Stimulated activated CD8-positive, alpha-beta memory T cell treated with anti-CD3 and anti-CD28 coated beads, Interleukin-15, amount 100 ng/mL, for 1 hour (primary cell): ENCODE measurements at places on chromosomes 7 and 10.

- DNase-seq: no peak
Observed at GRCh38 chr7:36650320-36650719, 74.0 kb downstream of the AOAH start.

GRCh38 chr10:1643161-1643907 is 94.0 kb downstream of the ADARB2 start:
- DNase-seq: no peak

DNA sequence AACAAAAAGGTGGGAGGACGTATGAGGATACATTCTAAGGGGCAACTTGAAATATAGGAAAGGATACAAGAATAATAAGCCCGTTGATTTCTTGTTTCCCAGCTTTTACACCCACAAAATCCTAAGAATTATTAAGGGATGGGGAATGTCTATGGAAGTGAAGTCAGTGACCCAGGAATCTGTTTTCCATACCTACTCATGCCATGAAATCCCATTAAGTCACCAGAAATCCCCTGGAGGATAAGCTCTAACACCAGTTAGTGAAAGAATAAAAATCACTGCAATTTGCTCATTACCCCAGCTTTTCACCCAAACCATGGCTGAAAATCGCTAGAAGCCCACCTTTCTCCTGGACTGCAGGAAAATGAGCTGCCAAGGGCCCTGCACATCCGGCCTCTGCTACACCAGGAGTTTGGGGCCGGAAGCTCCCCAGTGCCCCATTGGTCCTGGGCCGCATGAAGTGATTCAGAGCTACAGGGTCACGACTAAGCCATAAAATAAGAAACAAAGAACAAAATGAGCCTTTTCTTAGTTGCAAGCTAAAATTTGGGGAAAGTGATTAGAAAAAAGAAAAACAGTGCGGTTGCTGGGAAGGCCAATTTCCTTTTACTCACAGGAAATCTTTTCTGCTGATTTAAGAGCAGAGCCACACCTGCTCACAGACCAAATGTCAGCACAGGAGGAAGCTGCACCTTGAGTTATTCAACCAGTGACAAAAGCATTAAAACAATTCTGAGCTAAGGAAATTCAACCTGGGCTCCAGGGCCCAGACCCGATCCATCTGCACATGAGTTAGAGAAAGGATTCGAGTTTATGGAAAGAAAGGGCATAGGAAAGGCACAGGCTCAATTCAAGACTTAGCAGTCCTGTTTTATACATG is 40.3 kb downstream of the HIPK2 start:
- DNase-seq: no peak

DNA sequence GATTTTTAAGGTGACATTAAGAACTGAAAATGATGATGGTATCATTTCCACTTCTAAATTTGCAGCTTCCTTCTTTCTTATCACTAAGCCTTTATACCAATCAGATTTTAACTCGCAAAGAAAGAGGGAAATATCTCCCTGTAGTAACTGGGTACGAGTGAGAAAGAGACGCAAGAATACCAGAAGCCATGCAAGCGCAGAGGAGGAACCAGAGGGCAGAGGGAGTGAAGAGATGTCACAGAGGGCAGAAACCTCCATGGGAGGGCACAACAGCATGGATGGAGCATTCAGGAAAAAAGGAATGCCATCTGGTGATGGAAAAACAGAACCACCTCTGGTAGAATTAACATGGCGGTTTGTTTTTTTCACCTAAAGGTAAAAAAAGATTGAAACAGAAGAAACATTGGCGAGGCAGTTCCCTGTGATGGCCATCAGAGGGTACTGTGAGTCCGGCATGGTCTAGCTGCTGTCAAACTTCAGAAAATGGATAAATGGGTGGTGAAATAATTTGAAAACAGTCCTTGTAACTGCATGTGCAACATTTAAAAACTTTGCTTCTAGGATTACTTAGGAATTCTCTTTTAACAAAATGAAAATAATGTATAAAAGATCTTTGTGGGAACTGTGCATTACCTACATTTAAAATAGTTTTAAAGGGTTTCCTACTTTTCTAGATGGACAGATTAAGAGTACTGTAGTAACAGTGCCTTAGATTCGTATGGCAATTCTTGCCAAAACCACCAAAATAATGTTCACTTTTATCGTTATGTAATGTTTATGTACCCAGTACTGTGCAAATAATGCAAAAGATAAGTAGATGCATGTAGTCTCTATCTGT is 91.8 kb downstream of the ARHGAP12 start:
- DNase-seq: no peak

DNA sequence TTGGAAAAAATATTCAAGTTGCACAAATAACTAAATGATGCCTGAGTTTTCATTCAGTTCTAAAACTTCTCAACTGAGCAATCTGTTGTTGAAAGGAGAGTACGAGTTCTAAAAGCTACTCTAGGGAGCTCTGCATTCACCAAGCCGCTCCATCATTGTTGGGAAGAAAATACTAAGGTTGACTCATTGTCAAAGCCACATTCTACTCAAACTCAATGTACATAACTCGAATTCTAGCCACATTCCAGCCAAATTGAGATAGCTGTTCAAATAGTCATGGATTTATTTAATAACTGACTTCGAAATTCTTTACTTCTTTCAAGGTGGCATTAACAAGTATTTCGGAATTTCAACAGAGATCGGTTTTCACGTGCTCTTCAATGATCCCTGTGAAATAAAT is 63.4 kb downstream of the KIAA1217 start:
- DNase-seq: no peak

DNA sequence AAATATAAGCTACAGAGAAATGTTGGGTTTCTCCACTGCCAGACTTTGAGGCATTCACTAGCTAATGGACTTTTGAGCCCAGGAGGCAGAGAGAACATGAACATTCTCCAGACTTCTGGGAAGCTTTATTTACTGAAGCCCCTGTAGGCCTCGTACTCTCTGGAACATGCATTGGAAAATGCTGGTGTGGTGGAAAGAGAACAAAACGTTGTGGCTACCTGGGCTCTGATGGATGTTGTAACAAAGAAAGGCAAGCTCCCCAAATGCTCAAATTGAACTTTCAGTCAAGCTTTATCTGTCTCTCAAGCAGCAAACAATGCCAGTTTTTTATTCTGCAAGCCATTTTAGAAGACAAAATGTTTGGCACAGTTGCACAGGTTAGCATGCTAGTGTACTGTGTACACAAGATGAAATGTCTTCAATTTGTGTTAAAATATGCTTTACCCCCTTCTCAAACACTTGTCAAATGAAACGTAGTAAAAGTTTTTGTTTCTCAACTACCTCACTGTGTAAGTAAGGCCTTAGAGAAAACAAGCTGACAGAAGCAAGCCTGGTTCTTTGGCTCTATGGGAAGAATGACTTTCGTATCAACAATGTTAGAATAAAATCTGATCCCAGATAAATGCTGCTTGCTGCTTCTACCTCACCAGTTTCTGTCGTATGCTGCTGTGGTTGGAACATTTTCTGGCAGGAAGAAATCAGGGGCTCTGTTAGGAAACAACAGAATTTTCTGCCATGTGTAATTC is 71.0 kb upstream of the CC2D2B start:
- DNase-seq: no peak

DNA sequence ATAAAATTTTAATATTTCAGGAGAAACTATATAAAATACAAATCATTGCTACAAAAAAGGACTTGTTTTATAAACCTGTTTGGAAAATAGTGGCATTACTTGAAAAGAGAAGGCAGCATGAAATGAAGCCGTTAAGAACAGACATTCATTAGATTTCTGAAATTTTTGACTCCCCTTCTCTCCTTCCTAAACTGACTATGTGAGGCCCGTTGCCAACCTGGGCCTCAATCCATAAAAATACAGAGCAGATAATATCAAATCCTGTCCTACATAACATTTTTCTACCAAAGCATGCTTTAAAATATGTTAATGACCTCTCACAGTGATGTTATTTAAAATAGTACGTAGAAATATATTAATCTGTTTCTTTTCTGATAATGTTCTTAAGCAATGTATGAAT is 34.5 kb upstream of the ING3 start:
- DNase-seq: no peak

- no peak for DNase-seq
Observed at GRCh38 chr7:19161671-19162070, 16.4 kb upstream of the FERD3L start.

DNA sequence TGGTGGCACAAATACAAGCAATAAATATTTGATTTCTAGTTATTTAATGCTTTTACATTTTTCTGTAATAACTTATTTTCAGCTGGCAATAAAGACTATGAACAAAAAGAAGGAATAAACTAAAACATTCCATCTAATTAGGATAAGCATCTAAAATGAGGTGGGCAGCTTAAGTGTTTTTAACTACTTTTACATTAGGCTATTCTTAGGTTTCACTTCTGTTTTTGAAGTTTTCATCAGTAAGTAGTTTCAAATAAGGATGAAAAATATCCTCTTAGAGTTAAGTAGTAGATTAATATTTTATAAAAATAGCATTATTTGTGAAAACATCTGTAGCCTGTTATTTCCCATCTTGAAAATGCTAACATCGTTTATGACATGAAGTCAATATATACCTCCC is 15.9 kb downstream of the NT5C2 start:
- no peak for DNase-seq

DNA sequence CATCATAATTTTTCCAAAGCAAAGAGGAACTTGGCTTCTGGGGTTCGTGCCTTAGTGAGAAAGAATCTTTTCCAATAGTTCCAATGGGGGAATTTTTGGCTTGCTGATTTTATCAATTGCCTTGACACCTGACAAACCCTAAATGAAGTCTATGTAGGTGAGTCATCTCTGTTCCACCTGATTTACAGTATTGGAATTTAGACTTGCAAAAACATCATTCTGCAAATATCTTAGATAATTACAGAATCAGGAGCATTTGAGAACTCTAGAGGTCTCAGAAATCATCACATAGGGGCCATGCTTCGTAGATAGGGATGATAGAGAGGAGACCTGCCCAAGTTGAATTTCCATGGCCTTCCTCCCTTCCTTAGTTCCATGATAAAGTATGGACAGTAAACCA is 9.3 kb downstream of the SLC35G1 start:
- DNase-seq: no peak

GRCh38 chr10:117375360-117376178 is at the start of gene PDZD8:
PDZD8 (minus strand) TSS chr10:117375440; CDS start chr10:117375227, 213 bp downstream.
- DNase-seq: peak; percentile 85

- no peak for DNase-seq
Observed at GRCh38 chr10:19817231-19817933, 1.1 kb downstream of the PLXDC2 start.

DNA sequence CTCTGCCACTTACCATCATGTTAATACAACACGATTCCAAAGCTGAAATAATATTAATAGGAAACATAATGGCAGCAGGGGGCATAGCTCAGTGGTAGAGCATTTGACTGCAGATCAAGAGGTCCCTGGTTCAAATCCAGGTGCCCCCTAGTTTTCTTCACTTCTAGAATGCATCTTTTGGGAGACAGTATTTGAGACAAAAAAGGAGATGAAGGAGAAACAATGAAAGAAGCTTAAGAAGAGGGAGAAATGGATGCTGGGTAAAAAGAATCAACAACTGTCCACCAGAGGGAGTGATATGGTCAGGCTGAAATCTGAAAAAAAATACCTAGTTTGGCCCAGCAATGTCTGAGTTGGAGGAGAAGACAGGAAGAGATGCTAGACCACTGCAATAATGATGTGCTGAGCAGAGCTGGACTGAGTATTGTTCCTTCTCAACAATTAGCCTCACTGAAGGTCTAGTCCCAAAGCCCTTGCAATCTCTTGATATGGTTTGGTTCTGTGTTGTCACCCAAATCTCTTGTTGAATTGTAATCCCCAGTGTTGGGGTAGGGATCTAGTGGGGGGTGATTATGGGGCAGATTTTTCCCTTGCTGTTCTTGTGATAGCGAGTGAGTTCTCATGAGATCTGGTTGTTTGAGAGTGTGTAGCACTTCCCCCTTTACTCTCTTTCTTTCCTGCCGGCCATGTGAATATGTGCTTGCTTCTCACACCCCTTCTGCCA is 48.3 kb downstream of the ZNF783 start:
- DNase-seq: no peak

DNA sequence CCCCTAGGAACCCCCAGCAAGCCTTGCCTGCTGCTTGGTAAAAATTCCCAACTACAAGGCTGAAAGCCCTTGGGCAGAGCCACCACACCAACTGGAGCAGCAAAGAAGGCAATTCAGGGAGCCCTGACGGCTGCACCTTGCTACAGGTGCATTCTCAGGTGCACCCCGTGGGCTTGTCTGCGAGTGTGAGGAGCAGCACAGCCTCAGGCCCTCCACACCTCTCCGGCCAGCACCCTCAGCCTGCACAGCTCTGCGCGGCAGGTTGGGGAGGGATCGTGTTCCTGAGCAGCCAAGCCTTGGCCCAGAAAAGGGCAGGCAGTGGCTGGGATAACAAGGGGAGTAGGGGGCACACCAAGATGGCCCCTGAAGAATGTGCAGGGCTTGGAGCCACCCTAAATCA is 104.1 kb downstream of the FAM53B start:
- DNase-seq: no peak

DNA sequence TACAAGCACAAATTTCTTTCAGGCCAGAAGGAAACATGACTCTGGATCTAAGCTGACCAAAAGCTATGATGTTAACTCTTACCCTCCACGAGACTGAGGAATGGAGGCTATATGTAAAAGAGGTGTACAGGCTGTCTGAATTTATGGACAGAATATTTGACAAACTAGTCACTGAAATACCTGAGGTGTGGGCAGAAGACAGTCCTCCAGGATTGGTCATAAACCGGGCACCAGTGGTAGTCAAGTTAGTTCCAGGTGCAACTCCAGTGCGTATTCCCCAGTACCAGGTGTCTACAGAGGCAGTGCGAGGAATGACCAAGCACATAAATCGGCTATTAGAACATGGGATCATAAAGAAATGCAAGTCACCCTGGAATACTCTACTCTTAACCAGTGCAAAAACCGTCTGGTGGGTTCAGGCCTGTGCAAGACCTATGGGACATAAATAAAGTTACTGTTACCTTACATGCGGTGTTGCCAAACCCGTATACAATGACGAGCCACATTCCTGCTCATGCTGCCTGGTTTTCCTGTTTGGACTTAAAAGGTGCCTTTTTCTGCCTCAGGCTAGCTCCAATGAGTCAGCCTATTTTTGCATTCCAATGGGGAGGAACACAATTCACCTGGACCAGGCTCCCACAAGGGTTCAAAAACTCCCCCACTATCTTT is 6.7 kb upstream of the CYREN start:
- DNase-seq: no peak

DNA sequence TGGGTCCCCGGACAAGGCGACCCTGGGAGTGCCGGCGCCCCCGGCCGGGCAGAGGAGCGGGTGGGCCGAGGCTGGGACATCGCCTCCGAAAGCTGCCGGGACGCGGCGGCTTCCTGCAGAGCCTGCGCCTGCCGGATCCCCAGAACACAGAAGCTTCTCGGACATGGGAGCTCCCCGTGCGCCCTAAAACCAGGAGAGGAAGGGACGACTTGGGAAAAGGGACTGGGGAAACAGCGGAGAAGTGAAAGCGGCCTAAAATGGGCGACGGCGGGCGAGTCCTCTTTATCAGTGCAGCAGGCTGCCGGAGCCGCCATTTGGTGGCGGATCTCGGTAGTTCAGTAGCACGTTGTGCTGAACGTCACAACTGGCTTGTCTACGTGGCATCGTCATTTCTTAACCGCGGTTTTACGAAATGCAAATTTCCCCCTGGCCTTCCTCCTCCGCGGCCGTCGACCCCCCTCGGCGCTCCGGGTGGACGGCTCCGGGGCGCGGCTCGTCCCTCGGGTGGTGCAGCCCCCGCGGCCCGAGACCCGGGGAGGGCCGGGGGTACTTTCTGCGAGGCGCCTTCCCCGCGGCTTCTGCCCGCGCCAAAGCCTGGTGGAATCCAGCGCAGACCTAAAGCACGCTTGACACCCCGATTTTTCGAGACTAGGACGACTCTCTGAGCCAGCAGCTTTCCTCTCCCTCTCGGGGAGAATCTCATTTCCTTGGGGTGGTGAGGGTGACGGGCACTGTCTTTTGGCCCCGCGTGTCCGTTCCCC is 9.9 kb upstream of the SPAG6 start:
- DNase-seq: no peak

GRCh38 chr10:1571587-1572237 is 165.6 kb downstream of the ADARB2 start:
- no peak for DNase-seq
